ENCODE measurements at places on chromosomes 5 and 9.

DNA sequence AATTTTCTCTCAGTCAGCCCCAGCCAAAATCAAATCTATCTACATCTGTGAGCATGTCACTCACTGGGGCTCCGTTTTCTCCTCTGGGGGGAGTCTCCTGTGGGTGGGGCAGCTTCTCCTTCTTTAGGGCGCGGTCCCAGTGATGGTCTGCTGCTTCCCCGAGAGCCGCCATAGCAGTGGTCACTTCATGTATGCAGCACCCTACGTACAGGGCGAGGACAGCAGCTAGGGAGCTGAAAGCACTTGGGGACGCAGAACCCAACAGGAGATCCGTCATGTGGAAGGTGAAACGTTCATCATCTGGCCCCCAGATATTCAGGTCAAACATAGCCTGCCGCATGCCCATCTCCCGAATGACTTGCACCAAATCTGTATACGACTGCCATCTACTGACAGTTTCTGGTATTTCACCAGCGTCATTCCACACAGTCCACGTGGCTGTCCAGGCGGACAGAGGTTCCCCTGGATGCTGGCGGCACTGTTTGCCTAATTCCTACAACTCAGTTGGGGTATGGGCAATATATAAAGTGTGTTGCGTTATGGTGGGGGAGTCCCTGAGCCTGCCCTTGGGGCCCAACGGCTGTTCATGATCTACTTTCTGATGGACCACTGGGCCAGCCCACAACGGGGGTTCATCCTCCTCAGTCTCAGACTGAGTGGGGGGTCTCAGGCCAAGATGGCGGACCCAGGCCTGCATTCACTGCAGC lies 795.0 kb downstream of the EFNA5 start:
- DNase-seq, result peak; percentile 14

- no peak for DNase-seq
Observed at GRCh38 chr9:17315341-17315740, 180.5 kb downstream of the CNTLN start.

GRCh38 chr9:8329561-8330283 lies 530.1 kb upstream of the DMAC1 start:
- no peak for DNase-seq

- DNase-seq, result no peak
Observed at GRCh38 chr5:97242341-97242740, 59.3 kb upstream of the RIOK2 start.

- DNase-seq, result no peak
Observed at GRCh38 chr5:133164759-133165158, 112.9 kb downstream of the HSPA4 start.

DNA sequence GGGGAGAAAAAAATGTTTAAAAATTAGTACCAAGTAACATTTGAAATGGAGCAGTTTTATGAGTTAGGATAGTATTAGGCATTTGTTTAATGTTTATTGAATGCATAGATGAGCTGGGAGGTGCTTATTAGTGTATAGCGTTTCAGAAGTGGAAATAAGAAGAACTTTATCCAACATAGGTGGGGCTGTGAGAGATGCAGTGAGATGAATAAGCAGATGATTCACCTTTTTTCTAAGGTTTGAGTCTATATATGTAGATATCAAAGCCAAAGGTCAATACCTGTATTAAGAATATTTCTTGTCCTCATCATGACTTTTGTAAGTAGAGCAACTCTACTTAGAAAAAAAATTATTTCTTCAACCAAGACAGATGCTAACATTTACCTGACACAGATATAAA lies 54.6 kb upstream of the POU4F3 start:
- no peak for DNase-seq

- no peak for DNase-seq
Observed at GRCh38 chr9:8760000-8760767, 960.6 kb upstream of the DMAC1 start.
